ENCODE measurements at places on chromosomes 12 and 14.

GRCh38 chr12:65911321-65911720 lies 87.0 kb downstream of the HMGA2 start:
- no peak for DNase-seq

DNA sequence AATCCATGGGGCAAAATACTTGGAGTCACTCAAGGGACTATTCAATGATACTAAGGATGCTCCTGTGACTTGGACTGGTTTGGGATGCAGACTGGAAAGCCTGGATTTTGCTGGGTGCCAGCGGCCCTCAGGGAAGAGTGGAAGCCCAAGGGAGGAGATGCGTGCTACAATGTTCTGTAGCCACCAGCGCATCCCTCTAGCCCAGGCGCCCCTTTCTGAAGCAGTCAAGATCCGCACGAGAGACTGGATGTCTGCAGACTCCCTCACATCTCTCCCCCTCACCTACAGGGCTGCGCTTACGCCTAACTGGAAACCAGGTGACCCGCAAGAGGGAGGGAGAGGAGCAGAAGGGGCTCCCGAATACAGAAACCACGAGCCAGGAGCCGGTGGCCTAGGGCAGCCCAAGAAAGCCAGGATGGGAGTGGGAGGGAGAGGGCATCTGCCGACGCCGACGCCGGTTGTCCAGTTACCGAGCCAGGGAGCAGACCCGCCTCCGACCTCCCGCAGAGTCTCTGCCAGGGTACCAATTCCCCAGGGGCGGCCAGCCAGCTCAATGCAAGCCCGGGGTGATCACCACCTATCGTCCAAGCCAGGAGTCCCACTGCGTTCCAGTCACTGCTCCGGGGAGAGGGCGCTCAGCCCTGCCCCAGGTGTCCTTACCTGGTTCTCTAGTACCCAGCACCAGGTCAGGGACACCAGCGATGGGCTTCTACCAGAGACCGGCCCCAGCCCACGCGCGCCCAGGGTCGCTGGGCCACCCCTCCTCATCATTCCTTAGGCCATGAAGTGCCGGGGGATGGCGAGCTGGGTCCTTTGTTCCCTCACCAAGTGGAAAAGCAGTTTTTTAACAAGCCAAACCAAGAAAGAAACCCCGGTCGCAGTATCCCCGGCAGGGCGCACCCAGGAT lies 1.2 kb downstream of the NTN4 start:
- DNase-seq = no peak

DNA sequence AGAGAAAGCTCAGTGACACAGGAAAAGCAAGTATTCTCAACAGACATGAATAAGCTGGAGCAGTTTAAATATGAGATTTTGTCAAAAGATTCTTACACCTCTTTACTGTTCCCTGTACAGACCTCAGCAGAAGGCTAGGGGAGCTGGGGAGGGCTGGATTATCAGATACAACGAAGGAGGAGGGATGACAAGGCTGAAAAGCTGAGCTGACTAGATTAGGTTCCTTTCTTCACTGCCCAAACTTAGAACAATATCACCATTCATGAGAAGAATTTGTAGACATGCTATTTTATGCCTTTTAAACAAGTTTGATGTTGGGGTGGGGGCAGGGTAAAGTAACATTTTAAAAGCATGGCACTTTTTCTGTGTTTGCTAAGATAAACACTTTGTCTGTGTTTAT lies 611.1 kb downstream of the AACS start:
- DNase-seq = no peak

- no peak for DNase-seq
These were observed 4.9 kb upstream of the MAX start for GRCh38 chr14:65107200-65107599.

- DNase-seq = no peak
These were observed 1.2 kb downstream of the POU6F1 start for GRCh38 chr12:51216642-51217041.

DNA sequence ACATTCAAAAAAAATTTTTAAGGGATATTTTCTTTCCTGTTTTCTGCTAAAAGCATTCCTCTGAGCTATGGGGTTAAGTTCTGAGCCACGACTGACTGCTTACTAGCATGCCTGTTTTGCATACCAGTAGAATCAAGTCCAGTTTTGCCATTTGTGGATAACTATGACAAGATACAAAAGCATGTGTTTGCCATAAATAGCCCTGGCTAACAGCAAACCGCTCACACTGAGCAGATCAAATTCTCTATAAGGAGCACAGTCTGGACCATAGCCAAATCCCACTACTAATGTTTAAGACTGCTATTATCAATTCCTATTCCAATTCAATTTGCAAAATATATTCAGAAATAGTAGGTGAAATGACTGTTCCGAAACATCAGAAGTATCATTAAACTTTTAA lies 3.2 kb downstream of the CFL2 start:
- no peak for DNase-seq

DNA sequence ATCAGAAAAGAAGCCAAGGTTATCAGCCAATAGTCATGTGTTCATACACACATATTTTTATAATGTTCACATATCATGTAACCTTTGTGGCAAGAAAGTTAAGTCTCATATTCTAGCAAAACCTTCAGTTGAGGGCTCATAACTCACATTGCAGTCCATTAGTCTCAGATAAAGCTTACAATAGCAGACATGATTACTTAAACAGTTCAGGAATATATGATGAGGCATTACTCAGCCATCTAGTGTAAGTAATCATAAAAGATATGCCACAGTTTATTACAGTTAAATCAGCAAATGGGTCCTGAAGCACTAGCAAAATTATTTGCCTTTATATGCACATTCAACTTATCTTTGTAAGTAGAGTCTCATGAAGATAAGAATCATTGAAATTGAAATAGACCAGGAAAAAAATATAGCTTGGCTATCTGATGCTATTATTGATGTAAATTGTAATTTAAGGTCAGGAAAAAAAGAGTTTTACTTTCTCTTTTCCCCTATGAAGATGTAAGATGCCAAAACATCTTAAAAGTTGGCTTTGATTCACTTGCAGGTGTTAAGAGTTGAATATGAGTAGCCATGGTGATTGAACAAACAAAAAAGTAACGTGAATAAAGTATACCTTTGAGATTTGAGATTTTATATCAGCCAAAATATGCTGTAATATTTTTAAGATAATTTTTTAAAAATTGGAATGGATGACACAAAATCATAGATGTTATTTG lies 537.0 kb downstream of the SLC6A15 start:
- no peak for DNase-seq

DNA sequence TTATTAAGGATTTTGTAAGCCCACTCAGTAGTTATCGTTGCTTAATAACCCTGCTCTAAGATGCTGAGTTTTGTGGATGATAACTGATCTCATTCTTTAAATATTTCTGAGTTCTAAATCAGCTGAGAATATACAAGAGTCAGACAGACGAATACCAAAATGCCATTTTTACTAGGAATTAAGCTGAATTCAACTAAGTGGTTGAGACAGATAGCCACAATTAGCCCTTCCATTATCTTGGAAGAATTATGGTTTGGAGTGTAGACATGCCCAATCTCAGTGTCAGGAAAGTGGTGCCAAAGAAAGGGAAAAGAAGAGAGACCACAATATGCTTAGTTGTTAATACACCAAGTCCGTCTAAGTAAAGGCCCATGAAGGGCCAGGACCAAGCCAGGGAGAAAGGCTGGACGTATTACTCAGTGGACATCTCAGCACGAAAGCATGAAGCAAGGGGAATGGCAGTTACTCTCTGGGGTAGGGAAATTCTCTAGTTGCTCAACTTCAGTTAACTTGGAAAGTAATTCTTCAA lies 58.6 kb downstream of the KCNA5 start:
- DNase-seq = no peak

GRCh38 chr12:3700861-3701260 lies 52.0 kb downstream of the CRACR2A start:
- DNase-seq = no peak

- DNase-seq = no peak
These were observed 3.6 kb upstream of the PALS1 start for GRCh38 chr14:67237591-67237990.

GRCh38 chr12:57128519-57129247 lies 400 bp downstream of the LRP1 start:
- no peak for DNase-seq

GRCh38 chr14:75979071-75979571 lies 2.7 kb downstream of the TGFB3 start:
- no peak for DNase-seq

- no peak for DNase-seq
These were observed 551.4 kb downstream of the PRKD1 start for GRCh38 chr14:29376237-29376636.

DNA sequence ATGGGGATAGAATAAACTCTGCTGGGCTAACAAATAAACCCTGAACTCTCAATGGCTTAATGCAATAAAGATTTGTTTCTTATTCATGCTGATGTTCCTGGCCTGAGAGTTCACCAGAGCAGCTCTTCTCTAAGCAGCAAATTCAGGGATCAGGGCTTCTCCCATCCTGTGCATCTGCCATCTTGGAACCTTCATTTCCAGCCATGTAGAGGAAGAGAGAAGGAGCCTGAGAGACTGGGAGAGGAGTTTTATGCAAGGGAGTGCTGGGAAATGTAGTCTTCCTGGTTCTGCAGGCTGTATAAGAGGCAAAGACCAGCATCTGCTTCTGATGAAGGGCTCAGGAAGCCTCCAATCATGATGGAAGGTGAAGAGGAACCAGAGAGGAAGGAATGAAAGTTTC lies 20.6 kb upstream of the APOLD1 start:
- no peak for DNase-seq

- DNase-seq = no peak
These were observed 43.9 kb downstream of the DCAF4 start for GRCh38 chr14:72970058-72970630.

GRCh38 chr12:124557518-124558223 lies 9.7 kb downstream of the NCOR2 start:
- no peak for DNase-seq

DNA sequence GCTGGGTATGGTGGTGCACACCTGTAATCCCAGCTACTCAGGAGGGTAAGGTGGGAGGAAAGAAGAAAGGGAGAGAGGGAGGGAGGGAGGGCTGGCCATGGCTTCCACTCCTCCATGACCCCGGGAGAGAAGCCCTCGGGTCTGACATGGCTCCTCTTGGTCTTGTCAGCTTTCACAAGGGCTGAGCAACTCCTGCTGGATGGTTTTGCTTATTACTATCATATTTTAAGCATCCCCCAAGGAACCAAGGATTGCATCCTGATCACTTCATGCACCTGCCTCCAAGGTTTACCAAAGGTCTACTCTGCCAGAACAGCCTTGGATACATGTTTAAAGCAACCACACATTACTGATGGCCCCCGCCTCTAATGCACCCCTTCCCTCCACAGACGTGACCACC lies 28.0 kb upstream of the NCOR2 start:
- DNase-seq = no peak

DNA sequence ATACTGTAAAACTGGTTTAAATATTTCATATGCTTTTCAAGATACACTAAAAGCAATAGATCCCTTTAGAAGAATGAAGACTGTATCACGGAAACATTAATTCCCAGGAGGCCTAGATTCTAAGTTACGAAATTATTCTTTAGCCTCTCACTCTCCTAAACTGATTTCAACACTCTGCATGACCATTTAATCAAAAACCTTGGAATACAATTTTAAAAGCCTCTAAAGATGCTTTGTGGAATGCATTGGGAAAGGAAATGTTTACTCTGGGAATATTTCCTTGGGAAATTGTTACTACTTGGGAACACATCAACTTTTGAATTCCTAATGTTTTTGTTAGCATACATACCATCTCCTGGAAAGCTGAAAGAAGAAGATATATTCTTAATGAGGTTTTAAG lies 255.7 kb upstream of the FAR2 start:
- DNase-seq = no peak
